PC-9 (cell line): ENCODE measurements at places on chromosomes 16 and 17. TPM values are rescaled to one million over a fixed set of nuclear protein-coding genes. Genes with fewer than 3 reads are reported as not detected.

KRT34 gene
- total RNA-seq, result 0.45 and 1.4 TPM in 2 replicates

CCDC200 gene
- not detected in 2 replicates for total RNA-seq

KNOP1 gene
- total RNA-seq, result 60.4 TPM in 2 replicates

ACAP1 gene
- 10.9 and 28.5 TPM in 2 replicates for total RNA-seq

SEPTIN1 gene
- 6.7 and 7.6 TPM in 2 replicates for total RNA-seq

ITGB4 gene
- 448 and 461 TPM in 2 replicates for total RNA-seq

TP53TG3 gene
- total RNA-seq, result not detected in 2 replicates

GOSR1 gene
- total RNA-seq, result 30.1 and 43.7 TPM in 2 replicates

C1QL1 gene
- total RNA-seq, result 0.93 and 1.3 TPM in 2 replicates

KRT28 gene
- not detected in 2 replicates for total RNA-seq

PRKCB gene
- not detected in 2 replicates for total RNA-seq

FBXW10 gene
- 5.3 and 6.1 TPM in 2 replicates for total RNA-seq

KRTAP1-5 gene
- total RNA-seq, result not detected in 2 replicates

MYH4 gene
- not detected in 2 replicates for total RNA-seq

CCL7 gene
- total RNA-seq, result not detected in 2 replicates

KCTD19 gene
- 0.35 TPM in 1 of 2 replicates, not detected in the other for total RNA-seq

PIK3R5 gene
- total RNA-seq, result not detected in 2 replicates

DBNDD1 gene
- 32.4 and 35.8 TPM in 2 replicates for total RNA-seq

PYY gene
- not detected in 2 replicates for total RNA-seq

ERCC4 gene
- 13.5 and 17.4 TPM in 2 replicates for total RNA-seq

ARL5C gene
- total RNA-seq, result not detected in 2 replicates

SP6 gene
- 13.3 and 14.9 TPM in 2 replicates for total RNA-seq

CACNG5 gene
- total RNA-seq, result not detected in 2 replicates

MYOCD gene
- not detected in 2 replicates for total RNA-seq

TK1 gene
- 137 and 147 TPM in 2 replicates for total RNA-seq

ZNF276 gene
- 28.8 and 32.0 TPM in 2 replicates for total RNA-seq

OTOA gene
- total RNA-seq, result not detected in 2 replicates

TP53TG3C gene
- total RNA-seq, result not detected in 2 replicates

HIRIP3 gene
- 27.0 and 27.3 TPM in 2 replicates for total RNA-seq

TMC5 gene
- 22.1 and 52.5 TPM in 2 replicates for total RNA-seq

P2RX1 gene
- not detected in 2 replicates for total RNA-seq

DCAKD gene
- total RNA-seq, result 57.9 and 68.8 TPM in 2 replicates

PTGES3L gene
- total RNA-seq, result 0.70 and 1.3 TPM in 2 replicates

CNGB1 gene
- 1.1 and 2.6 TPM in 2 replicates for total RNA-seq

KRT23 gene
- not detected in 2 replicates for total RNA-seq

HOXB4 gene
- 2.0 and 2.1 TPM in 2 replicates for total RNA-seq

KRT12 gene
- not detected in 2 replicates for total RNA-seq

MYH3 gene
- total RNA-seq, result 0.07 and 1.1 TPM in 2 replicates

UTS2R gene
- total RNA-seq, result not detected in 2 replicates

MT1G gene
- total RNA-seq, result not detected in 2 replicates

TPSG1 gene
- not detected in 2 replicates for total RNA-seq

GPR139 gene
- not detected in 2 replicates for total RNA-seq

TMEM114 gene
- total RNA-seq, result not detected in 2 replicates

KRTAP4-6 gene
- not detected in 2 replicates for total RNA-seq

OR1G1 gene
- not detected in 2 replicates for total RNA-seq

KRT39 gene
- total RNA-seq, result not detected in 2 replicates

ATP6V0D1 gene
- total RNA-seq, result 51.5 and 61.0 TPM in 2 replicates

RHBDL1 gene
- total RNA-seq, result 18.1 and 19.9 TPM in 2 replicates

TEKT5 gene
- total RNA-seq, result 1.5 TPM in 1 of 2 replicates, not detected in the other

CHP2 gene
- not detected in 2 replicates for total RNA-seq

FBXW10B gene
- total RNA-seq, result 16.2 and 19.9 TPM in 2 replicates
